Breast epithelium (tissue), 4 donors: ENCODE measurements at places on chromosomes 2 and 18. TPM values are rescaled to one million over a fixed set of nuclear protein-coding genes. Genes with fewer than 3 reads are reported as not detected.

AGXT gene
- not detected for total RNA-seq

RBFA gene
- 40.5 TPM for total RNA-seq

AKAIN1 gene
- not detected for total RNA-seq

SERPINB13 gene
- total RNA-seq, result not detected

FAM237A gene
- not detected for total RNA-seq

CPLX4 gene
- total RNA-seq, result not detected

GRCh38 chr18:58284699-58285448, 240.8 kb downstream of the NEDD4L start:
- no peak for DNase-seq

DNA sequence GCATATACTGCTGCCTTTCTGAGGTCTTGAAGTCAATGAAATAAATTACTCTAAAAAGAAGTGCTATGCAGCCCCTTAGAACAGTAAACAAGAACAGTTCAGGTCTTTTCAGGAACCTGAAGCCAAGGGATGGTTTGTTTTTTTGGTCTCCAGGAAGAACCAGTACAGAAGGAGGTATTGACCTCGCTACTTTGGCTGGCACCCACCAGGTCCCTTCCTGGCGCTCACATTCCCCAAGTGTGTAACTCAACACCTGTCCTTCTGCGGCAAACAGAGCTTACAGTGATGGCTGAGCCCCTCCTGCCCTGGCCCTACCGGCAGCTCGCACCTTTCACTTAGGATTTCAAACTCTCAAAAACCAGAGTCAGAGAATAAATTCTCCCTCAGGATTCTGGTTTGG, 51.9 kb downstream of the SETBP1 start:
- peak; percentile 50 for DNase-seq

DNA sequence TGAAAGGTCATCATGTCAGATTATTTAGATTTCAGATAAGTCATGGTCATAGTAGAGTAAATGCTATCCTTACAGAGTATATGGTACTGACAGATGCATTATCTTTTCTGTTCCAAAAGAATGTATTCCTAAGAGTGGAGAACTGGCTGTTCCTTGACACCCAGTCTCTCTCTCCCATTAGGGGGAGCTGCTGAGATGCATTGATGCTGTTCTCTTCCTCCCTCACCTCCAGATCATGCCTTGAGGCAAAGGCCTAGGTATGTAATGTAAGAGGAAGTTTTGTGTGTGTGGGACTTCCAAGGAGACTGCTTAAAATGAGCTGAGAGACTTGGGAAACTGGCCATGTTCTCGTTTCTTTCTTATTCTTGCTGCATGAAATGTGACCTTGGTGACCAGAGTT, 979.5 kb upstream of the CELF4 start:
- DNase-seq, result no peak

GRCh38 chr2:696463-696862, 19.3 kb upstream of the TMEM18 start:
- DNase-seq, result no peak

DNA sequence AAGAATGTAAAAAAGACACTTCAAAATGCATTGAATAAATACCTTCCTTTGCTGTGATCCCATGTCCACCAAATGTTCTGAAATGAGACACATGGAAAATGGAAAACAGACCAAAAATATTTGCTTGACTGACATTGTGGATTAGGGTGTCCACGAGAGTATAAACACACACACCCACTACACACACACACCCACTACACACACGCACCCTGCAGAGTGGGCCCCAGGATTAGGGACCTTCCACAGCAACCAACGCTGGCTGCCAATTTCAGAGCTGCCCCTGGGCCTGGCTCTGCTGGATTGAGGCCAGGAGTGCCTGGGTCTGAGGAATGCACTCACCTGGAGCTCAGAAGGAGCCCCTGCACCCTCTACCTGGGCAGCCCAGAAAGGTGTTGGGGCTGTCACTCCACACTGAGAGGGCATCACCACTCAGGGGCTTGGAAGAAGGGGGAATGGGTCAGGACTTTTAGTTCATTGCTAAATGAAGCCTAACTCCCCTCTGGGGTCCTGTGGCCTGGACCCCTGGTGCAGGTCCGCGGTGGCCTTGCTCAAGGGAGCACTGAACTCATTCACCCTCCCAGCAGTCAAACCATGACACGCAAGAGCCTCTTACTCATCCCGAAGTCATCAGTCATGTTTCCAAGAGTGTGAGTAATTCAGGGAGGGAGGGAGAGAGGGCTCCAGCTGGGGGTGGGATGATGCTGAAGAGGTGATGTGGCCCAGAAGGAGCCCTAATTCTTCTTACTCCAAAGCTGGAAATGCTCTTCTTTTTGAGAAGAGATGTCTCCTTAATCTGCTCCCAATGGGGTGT, 50.2 kb upstream of the PLB1 start:
- DNase-seq, result no peak

GRCh38 chr18:3255611-3256165, 6.2 kb upstream of the MYL12B start:
- no peak for DNase-seq

DNA sequence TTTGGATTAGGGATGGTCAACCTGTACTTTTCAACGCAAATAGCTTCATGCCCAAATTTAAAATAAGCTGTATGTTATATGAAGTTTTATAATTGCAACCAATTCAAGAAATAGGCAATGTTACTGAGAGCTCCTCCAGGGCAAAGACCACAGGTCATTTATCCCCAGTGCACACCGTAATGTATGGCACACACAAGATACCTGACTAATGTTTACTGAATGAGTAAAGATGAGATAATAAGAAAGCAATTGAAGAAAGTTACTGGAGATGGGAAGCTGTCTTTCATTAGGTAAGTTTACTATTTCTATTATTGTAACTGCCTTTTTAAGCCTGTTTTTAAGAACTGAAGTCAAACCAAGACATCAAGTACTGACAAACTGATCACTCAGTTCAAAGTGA, 184.5 kb upstream of the VRK2 start:
- DNase-seq, result no peak

- no peak for DNase-seq
Measured at GRCh38 chr2:240934701-240935102, 28.6 kb downstream of the CROCC2 start.

- DNase-seq, result no peak
Measured at GRCh38 chr2:33496150-33496549, 19.7 kb downstream of the RASGRP3 start.
